ENCODE measurements at places on chromosomes 5 and 9.

DNA sequence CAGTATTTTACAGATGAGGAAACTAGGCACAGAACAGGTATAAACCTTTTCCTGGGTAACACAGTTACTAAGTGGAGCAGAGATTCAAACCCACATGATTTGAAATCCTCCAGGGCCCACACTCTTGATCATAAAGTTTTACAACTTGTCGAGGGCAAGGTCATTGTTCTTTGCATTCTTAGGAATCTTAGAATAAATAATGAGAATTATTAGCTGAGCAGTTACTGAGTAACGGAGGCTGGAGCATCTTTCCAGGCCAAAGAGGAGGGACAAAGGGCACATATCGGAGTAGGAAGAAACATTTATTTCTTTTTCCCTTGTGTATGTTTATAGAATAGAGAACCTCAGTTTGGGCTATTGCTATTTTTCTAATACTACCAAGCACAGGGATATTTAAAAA is 27.1 kb upstream of the F2R start:
- DNase-seq: no peak

- no peak for DNase-seq
These were observed 119.8 kb downstream of the PRDM6 start for GRCh38 chr5:123208668-123209501.

GRCh38 chr5:14503017-14503680 is 78.4 kb upstream of the OTULINL start:
- no peak for DNase-seq

DNA sequence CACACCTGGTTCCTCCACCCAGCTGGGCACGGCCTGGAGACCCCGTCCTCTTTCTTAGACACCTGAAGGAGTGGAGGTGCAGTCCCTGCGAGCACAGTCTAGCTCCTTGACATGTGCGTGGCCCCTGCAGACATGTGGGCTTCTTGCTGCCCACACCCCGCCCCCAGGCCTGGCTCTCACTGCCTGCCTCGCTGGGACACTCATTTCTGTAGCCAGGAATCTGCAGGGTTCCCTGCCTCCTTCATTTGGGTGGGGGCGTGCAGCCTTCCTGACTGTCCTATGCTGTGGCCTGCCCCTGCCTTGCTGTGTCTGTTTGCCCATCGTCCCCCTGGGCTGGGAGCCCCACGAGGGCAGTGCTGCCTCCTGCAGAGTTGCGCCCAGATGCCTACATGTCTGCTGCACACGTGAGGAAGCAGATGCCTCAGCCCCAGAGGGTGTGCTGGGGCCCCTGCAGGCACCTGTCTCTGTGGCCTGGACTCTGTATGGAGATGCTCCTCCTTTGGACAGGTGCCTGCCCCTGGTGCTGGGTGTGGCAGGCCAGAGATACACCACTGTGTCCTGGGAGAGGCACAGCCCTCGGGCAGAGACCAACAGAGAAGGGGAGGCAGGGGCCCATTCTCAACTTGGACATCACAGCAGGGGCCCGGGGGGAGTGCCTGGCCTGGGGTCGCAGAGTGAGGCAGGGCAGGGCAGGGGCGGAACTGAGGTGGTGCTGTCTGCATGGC is 22.6 kb downstream of the FLT4 start:
- DNase-seq: no peak

- no peak for DNase-seq
These were observed 757 bp downstream of the TMEM250 start for GRCh38 chr9:136117916-136118319.

GRCh38 chr9:134592018-134592818 is 49.4 kb upstream of the COL5A1 start:
- no peak for DNase-seq

DNA sequence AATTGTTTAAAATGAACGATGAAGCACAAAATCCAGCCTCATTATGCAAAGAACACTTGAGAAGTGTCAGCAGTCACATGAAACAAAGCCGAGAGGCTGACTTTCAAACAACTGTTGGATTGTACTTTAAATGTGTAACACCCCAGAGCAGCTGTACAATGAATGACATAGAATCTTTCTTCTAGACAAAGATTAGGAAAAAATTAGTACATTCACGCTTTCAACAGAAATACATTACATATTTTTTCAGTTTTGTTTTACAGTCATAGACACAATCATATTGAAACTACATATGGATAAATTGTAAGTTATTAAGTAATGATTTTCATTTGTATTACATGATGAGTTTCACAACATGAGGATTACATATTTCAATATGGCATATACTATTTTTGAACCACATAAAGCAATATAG is 10.6 kb upstream of the AGXT2 start:
- DNase-seq: no peak

DNA sequence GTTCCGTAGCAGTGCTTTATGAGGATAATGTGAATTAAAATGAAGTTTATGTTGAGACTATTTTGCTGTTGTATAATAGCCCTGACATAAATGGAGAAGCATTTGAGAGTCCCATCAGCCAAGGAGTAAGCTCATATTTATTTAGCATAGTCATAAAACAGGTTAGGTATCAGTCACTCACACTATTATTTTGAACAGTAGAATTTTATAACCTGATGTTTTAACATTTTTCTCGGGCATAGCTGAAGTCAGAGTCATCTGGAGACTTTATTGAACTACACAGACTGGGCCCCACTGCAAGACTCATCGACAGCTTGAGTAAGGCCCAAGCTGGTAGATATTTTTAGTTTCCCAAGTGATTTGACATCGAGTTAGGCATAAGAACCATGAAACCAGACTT is 620.3 kb upstream of the WWC1 start:
- no peak for DNase-seq

GRCh38 chr5:38601133-38601862 is 44.9 kb upstream of the LIFR start:
- DNase-seq: no peak

DNA sequence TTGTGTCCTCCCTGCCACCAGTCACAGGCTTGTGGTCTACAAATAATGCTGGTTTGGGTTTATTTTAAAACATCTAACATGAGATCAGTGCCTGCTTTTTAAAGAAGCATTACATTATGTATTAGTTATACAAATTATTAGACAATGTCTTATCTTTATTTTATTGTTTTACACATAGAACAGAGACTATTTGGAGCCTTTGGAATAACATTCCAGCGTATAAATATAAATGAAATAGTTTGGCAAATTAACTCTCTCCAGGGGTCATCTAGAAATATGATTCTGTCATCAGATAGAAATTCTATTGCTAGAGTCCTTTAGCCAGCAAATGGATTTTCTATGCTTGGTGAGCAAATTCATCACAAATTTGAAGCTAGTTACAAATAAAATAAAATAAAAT is 22.4 kb downstream of the MAP1B start:
- no peak for DNase-seq

GRCh38 chr5:74693191-74693590 is 8.2 kb downstream of the HEXB start:
- no peak for DNase-seq

GRCh38 chr9:123267481-123268198 is 746 bp downstream of the STRBP start:
- DNase-seq: no peak

GRCh38 chr9:122248448-122248865 is 16.2 kb downstream of the RBM18 start:
- DNase-seq: no peak

DNA sequence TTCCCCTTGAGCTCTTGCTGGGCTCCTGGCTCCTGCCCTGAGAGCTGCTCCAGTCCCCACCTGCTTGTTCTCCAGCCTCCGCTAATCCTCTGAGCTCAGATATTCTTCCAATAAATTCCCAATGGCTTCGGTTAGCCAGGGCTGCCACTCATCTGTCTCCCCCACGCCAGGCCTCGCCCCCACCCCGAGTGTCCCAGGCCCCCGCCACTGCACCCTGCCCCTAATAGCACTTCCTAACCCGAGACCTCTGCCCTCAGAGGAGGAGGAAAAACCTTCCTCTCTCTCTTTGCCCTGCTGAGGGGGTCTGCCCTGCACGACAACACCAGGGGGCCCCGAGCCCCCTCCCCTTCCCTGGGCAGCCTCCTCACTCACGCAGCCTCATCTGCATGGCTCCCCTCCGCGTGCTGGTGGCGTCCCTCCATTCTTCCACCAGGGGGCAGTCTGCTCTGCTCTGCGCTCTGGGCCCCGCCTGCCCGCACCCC is 5.4 kb upstream of the LCN15 start:
- peak; percentile 69 for DNase-seq

DNA sequence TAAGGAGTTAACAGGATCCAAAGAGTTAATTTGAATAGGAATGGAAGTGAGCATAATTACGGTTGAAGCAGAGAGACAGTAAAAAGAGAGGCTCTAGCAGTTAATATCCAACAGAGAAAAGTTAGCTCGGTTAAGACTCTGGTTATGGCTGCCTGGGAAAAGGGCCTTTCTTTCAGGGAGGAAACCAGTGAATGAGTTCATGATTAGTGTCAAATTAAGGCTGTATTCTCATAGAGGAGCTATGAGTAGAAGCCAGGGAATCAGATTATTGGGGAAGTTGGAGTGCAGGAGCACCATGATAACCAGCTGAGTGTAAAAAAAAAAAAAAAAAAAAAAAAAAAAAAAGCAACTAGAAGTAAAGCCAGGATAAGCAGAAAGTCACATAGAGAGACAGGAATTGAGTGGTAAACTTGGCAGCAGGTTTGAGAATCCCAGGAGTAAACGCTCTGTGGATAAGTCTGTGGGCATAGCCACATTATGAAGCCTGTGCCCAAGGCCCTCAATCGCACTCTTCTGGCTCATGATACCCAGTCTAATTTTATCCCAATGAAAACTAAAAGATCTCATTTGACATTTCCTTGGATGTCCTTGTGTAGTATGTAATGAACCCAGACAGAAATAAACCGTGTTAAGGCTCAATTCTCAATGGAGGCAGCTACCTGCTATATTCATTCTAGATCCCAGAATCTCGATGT is 372.6 kb upstream of the MPDZ start:
- DNase-seq: no peak

DNA sequence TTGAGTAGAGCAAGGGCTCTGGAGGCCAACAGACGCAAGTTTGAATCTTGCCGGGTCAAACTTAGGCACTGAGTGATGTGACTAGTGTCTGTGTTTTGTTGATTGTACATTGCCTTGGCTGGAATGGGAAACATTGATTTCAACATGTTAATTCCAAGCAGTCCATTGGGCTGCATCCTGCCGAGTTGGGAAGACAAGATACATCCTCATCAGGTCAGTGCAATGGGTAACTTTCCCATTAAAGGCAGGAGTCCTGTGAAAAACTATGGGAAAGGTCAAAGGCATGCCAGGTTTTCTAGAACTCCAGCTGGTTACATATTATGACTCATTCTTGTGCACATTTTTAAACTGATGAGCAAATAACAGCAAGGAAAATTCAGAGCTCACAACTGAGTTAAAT is 126.5 kb upstream of the ABCA1 start:
- DNase-seq: no peak

GRCh38 chr5:118592229-118593002 is 395.9 kb downstream of the DTWD2 start:
- DNase-seq: no peak

DNA sequence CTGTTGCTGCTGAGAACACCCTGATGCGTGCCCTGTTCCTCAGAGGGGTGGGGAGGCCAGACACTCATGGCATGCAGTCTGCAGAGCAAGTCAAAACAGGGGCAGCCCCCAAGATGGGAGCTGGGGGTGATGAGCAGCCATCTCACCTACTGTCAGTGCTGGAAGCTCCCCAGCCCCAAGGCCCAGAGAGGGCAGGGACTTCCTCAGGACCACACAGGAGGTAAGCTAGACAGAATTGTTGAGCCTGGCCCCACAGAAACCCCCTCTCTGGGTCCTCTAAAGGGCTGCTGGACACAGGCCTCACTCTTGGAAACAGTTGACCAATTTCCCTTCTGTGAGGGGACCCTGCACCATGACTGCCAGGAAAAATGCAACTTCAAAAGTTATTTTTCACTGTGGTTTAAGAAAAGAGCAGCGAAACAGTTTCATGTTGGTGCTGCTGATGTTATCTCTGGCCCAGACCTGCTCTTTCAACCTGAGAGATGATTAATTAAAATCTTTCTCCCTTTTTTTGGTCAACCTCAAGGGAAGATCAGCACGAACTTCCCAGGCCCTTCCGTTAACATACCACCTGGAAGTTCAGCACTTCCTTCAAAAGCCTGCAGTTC is 9.6 kb downstream of the CSF2 start:
- DNase-seq: no peak

DNA sequence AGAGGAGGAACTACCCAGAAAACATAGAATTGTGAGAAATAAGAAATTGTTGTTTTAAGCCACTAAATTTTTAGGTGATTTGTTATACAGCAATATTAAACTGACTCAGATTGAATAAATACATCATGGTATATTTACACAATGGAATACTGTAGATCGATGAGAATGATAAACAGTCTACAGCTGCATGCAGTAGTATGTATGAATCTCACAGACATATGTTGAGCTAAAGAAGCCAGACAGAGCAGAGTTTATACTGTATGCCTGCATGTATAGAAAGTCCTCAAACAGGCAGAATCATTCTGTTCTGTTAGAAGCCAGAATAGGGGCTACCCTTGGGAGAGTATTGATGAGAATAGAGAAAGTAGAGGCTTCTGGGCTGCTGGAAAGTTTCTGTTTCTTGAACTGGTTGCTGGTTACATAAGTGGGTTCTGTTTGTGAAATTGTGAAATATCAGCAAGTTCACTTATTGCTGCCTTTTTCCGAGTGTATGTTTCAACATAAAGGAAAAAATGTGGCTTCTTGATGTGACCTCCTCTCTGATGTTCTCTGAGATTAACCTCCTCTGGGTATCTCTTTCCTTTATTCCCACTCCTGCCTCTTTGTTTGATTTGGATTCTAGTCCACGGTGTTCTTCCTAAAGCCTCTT is 9.6 kb downstream of the KIAA1958 start:
- no peak for DNase-seq

DNA sequence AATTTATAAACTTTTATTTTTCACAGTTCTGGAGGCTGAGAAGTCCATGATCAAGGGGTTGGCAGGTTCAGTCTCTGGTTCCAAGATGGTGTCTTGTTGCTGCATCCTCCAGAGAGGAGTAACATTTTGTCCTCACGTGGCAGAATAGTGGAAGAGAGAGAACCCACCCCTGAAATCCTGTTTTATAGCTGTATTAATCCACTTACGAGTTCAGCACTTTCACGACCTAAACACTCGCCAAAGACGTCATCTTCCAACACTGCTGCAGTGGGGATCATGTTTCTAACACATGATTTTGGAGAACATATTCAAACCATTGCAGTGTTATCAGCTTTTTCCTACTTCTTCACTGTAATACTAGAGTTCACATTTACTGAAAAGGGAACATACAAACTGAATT is 233.0 kb upstream of the ATP10B start:
- DNase-seq: no peak

DNA sequence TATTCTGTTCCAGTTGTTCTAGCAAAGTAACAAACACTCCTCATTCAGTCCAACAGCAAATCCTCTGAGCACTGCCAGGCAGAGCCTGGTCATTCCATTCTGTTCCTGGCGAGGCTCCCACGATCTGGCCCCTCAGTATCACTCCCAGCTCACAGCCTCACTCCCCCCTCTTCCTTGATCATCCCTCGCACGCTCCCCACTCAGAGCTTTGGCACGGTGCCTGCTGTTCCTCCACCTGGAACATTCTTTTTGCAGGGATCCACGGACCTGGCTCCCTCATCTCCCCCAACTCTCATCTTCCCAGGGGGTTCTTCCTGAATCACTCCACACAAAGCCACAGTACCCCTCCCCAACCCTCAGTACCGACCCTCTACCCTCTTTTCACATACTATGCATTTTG is 192.3 kb downstream of the ATPSCKMT start:
- DNase-seq: no peak
